Mesenteric fat pad (tissue), 1 donor: ENCODE measurements at places on chromosomes 1 and 21. TPM values are rescaled to one million over a fixed set of nuclear protein-coding genes. Genes with fewer than 3 reads are reported as not detected.

GPR25 gene
- total RNA-seq: not detected

DNA sequence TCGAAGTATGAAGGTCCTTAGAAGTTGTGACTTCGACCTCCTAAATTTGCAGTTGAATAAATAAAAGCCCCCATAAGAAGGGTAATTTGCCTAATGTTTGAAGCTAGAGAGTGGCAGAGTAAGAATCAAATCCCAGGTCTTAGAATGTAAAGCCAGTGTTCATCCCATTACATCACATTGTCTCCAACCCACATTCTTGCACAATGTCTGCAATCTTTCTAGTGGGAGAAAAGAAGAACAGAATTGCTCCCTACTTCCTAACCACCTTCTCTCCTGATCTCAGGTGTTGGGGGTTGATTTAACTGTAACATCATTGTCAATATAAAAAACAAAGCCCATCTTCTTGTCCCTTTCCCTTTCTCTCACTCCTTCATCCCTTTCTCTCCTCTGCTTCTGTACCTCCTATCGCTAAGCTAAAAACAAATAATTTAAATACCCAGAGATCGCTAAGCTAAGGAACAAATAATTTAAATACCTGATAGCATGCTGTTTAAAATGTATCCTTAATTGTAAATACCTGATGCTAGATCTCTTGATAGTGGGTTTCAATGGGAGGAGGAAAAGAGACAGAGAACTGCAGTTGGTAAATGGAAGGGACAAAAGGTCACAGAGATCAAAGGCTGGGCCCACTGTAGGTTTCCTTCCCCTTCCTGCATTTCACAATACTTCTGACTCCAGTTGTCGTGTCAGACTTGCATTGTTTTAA, 32.1 kb upstream of the CCDC190 start:
- DNase-seq: no peak

GRCh38 chr1:204451352-204452124, 39.9 kb upstream of the PPP1R15B start:
- no peak for DNase-seq

- DNase-seq: no peak
These were observed 36.0 kb downstream of the SEC16B start for GRCh38 chr1:177933881-177934280.

GLUL gene
- total RNA-seq: 5,065 TPM

GRCh38 chr21:45256021-45256911, 31.4 kb downstream of the POFUT2 start:
- peak; percentile 82 for DNase-seq
